ENCODE measurements at places on chromosomes 1 and 21.

DNA sequence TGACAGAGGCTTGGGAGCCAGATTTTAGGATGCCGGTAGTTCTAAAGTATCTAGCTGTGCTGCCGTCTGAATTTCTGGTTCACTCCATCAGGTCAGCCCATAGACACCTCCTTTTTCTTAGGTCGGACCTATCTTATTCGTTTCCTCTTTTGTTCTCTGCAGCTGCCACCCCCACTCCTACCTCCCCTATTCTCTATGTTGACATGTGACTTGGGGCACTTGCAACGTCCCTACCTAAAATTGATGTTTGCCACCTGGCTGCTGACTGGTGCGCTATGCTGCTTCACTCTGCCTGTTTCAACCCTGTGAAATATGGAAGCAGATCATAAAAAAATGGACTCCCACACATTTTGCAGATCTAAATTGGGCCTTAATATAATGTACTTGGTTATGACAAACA is 55.3 kb downstream of the PBX1 start:
- no peak for DNase-seq

- DNase-seq, result no peak
Observed at GRCh38 chr1:58749646-58750045, 34.2 kb downstream of the JUN start.

GRCh38 chr1:22500471-22500870 is 48.8 kb downstream of the ZBTB40 start:
- no peak for DNase-seq

DNA sequence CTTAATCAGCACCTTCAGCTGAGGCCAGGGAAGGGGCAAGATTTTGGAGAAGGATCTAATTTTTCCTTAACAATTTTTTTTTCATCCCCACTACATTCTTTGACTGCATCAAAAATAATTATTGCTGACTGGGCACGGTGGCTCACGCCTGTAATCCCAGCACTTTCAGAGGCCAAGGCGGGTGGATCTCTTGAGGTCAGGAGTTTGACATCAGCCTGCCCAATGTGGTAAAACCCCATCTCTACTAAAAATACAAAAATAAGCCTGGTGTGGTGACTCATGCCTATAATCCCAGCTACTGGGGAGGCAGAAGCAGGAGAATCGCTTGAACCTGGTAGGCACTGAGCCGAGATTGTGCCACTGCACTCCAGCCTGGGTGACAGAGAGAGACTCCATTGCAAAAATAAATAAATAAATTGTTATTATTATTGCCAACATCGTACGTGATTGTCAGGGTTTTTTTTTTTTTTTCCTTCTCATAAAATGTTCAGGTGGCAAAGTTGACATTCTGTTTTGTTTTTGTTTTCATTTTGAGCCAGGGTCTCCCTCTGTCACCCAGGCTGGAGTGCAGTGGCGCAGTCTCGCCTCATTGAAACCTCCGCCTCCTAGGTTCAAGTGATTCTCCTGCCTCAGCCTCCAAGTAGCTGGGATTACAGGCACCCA is 37.3 kb upstream of the MORC3 start:
- DNase-seq, result no peak

DNA sequence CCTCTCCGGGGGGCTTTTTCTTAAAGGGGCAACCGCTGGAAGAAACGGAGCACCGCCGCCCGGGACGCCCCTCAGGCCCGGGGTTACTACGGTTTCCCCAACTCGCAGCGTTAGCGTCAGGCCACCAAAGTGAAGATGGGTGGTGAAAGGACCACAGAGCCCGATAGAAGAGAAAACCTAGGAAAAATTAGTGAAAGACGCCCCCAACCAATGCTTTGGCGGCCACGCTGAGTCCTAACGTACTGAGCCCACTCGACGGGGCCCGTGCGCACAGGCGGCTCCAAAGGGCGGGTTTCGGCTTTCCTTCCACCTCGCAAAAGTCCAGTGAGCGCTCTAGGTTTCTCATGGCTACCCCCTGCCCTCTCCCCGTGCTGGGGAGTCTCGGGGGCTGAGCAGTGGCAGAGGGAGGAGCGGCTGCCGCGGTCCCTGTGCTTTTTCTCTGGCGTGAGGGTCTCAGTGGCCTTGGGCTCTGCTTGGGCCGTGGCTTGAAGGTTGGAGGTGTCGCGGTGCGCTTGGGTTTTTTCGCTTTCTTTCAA is 12.2 kb upstream of the SPEN start:
- DNase-seq, result peak; percentile 18
